ENCODE measurements at places on chromosomes 2 and 18.

DNA sequence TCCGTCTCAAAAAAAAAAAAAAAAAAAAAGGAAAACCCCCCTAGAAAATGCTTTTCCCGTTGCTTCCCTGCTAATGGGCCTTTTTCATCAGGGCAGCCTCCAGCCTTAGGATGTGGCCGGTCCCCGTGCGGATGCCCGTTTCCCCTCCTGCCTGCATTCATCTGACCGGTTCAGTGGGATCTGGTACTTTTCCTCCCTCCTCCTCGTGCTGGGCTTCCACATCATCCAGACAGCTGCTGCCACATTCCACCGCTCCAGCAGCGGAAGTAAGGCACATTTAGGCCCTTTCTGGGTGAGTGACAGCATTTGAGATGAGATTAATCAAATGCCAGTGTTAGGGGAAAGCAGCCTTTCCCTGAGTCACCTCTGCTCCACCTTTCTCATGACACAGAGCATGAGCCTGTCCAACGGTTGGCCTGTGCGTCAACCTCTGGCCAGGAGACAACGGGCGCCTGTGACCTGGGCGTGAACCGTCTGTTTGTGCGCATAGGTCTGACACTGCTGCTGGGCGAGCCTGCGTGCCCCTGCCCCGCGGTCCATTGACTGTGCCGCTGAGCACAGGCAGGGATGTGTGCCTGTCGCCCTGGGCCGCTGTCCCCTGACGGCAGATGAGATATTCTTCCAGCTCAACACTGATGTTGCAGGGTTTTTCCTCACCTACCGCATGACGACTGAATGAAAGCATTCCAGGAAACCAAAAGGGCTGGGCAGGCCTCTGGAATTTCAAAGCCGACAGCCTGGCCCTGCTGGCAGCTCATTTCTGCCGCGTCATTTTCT lies 174.0 kb downstream of the TGIF1 start:
- no peak for DNase-seq

DNA sequence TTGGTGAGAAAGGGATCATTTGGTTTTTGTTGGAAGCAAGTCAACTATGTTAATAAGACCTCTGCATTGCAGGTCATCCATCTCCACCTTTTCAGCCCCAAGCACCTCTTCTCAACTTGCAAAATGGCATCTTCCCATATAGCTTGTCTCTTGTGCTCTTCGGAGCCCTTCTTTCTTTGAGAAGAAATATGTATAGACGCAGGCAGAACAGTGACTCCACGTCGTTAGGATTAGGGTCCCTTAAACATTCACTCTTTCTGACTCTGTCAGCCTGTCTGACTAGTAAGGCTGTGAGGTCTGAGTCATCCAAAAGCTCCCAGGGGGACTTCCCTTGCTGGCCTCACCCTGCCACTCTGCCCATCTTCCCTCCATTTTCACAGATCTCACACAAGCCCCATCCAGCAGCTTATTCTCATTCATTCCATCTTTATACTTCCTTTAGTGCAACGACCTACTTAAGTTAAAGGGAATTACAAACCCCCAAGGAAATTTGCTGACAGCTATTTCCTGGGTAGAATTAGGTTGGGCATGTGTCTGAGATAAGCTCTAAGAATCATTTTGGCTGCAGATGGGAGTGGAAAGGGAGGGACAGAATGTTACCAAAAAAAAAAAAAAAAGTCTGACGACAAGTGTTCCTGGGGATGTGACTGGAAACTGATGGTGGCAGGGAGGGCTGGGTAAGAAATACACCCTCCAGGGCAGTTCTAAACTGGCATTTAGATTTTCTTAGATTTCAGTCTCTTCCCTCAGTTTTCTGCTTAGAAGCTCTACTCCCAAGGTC lies 37.7 kb upstream of the MEX3C start:
- DNase-seq = no peak

GRCh38 chr2:105235388-105236059 lies 6.0 kb upstream of the GPR45 start:
- peak; percentile 19 for DNase-seq

GRCh38 chr18:57241869-57242268 lies 95.0 kb downstream of the BOD1L2 start:
- DNase-seq = no peak

- no peak for DNase-seq
Observed at GRCh38 chr2:122749405-122749804, 994.0 kb downstream of the TSN start.

GRCh38 chr18:3875376-3875775 lies 425.4 kb downstream of the TGIF1 start:
- no peak for DNase-seq

- no peak for DNase-seq
Observed at GRCh38 chr18:2146754-2147153, 424.6 kb downstream of the METTL4 start.

- DNase-seq = no peak
Observed at GRCh38 chr2:44118257-44118656, 50.4 kb upstream of the PPM1B start.

GRCh38 chr2:185942855-185943254 lies 204.3 kb downstream of the FSIP2 start:
- no peak for DNase-seq

- DNase-seq = no peak
Observed at GRCh38 chr2:23530206-23530908, 145.4 kb downstream of the KLHL29 start.

- DNase-seq = no peak
Observed at GRCh38 chr2:236733156-236733555, 163.5 kb downstream of the ACKR3 start.

GRCh38 chr2:147482111-147482895 lies 362.5 kb upstream of the ACVR2A start:
- no peak for DNase-seq

DNA sequence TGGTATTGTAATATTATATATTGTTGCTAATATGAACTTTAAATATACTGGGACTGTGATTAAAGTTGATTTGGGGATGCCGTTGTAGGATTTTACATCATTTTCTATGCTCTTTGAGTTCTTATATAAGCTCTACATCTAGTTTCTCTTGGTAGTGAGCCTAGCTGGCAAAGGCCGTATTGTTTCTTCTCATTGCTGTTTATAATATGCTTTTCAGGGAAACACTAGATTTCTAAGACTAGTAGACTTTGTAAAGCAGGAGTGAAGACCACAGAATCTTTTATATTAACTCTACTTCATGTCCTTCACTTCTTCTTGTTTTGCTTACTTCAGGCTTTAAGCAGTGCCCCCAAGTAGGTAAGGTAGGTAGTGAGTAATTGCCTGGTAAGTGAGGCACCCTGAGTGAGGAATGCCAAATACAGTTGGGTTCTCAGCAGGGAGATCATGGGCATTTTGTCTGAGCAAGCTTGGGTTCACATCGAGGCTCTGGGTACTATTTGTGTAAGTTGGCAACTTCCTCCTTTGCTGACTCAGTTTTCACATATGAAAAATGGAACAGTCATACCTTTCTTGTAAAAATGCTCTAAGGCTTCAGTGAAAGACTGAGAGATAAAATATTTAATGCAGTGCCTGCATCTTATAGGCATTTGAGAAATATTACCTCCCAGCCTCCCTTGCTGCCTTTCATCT lies 96.4 kb downstream of the RNF144A start:
- no peak for DNase-seq

DNA sequence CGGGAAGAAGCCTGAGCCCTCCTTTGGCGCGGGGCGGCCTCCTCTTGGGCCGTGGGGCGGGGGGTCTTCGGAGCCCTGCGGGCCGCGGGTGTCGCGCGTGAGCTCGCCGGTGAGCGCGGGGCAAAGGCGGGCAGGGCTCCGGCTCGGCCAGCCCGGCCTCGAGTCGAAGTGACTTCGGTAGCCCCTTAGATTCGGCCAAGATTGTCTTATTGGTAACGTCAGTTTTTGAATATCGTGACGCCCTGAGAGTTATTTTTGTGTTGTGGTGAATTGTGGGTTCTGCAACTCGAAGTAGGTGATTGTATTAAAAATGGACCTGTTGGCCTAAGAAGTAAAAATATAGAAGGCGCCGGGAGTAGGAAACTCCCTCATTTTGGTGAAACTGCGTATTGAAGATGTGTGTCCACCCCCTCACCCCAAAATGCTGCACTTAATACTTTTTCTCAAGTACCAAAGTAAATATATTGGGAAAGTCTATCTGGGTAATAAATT lies 669 bp downstream of the MARCHF7 start:
- DNase-seq = no peak

DNA sequence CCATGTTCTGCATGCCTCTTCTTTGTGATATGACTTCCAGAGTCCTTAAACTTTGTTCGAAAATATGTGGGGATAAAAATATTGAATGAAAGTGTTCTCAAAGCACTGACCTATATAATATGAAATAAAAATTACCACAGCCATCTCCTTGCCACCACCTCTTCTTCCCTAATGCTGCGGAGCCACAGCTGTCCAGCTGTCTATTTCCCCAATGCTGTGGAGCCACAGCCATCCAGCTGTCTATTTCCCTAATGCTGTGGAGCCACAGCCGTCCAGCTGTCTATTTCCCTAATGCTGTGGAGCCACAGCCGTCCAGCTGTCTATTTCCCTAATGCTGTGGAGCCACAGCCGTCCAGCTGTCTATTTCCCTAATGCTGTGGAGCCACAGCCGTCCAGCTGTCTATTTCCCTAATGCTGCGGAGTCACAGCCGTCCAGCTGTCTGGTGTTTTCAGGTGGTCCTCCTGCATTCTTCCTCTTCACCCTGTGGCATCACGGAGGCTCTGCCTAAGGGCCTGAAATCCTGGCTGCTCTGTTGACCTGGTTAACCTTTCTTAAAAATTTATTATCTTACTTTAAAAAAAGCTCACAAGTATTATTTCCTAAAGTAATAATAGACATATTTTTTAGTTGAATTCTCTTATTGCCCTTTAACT lies 266.1 kb upstream of the MEX3C start:
- no peak for DNase-seq

GRCh38 chr2:168009900-168010299 lies 237.5 kb downstream of the STK39 start:
- DNase-seq = no peak

DNA sequence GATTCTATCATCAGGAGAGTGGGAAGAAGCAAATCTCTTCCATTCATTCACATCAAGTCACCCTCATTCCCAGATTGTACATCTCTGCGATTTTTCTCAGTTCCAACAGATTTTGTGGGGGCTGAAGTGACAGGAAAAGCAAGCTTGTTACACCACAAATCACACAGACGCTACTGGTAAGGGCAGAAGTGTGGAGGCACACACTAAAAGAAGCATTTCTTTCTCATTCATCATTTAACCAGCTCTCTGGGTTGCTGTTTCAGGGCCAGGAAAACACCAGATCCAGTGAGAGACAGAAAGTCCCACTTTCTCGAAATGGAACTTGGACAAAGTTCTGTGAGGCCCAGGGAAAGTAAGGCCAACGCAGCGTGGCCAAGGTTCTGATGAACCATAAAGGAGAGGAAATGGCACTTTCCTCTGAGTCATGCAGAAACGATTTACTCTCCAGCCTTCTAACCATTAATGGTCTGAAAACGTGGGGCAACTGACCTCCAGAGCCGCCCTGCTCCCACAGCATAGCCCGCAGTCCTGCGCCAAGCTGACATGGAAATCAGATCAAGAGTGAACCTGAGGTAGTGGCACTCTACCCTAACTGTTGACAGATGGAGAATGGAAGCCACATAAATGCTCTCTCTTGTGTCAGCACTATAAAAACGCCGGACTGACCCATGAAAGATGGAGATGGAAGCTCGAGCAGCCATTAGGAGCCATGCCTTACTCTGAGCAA lies 191.0 kb downstream of the C1D start:
- no peak for DNase-seq

DNA sequence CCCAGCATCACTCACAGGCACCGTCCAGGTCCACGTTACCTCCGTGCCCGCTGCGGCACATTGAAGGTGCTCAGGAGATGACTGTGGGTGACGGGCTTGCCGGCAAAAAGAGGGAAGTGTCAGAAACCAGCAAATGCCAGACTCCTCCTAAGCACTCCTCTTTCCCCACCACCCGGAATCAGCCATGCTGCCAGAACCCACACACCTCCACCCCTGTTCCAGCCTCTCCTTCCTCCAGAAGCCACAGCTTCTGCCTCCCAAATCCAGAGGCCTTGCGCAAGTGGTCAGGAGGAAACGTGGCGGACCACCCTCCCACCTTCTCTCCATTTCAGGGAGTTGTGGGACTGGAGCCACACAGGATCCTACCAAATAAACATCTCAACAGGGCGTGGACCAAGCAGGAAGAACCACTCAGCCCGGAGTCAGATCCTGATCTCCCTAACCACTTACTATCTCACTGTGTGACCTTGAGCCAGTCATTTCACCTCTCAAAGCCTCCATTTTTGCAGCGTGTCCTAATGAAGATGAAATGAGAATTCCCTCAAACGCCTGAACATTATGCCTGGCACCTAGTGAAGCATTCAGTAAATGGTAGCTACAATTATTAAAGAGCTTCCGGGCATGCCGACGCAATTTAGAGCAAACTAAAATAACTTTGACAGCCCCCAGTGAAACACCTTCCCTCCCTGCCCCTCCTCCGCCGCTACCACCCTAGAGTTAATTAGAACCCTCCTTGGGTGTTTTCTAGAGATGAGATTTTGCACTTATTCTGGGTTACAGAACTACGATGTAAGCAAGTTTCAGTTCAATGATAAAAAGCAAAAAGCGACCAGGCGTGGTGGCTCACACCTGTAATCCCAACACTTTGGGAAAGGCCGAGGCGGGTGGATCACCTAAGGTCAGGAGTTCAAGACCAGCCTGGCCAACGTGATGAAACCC lies 32.9 kb downstream of the SMAD7 start:
- DNase-seq = no peak

DNA sequence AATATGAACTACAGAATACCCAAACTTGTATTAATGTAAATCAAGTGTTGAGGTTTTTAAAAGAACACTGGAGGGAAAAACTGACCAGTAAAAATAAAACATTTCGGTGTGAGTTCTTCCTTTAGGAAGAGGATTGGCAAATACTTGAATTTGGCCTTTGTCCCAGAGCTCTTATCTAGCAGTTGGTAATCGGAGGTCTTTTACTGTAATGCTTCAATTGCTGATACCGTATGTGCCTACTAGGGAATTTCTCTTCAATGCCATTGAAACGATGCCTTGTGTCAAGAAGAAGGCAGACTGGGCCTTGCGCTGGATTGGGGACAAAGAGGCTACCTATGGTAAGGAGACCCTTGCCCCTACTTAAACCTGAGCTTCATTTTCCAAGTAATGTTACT lies 4.1 kb downstream of the RRM2 start:
- DNase-seq = no peak

DNA sequence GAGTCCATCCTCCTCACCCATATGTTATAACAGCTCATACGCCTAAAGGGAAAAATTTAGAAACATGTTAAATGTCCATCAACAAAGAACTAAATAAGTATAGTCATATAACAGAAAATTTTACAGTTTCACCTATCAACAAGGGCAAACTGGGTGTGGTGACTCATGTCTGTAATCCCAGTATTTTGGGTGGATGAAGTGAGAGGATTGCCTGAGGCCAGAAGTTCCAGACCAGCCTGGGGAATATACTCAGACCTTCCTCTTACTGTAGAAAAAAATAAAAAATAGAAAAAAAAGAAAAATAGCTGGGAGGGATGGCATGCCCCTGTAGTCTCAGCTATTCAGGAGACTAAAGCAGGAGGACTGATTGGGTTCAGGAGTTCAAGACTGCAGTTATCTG lies 48.3 kb upstream of the GULP1 start:
- no peak for DNase-seq

- no peak for DNase-seq
Observed at GRCh38 chr18:45916302-45916701, 50.8 kb downstream of the EPG5 start.

GRCh38 chr2:168336786-168337388 lies 89.5 kb upstream of the STK39 start:
- no peak for DNase-seq

- no peak for DNase-seq
Observed at GRCh38 chr2:172038121-172038520, 38.4 kb downstream of the METAP1D start.
